ENCODE measurements at places on chromosomes 11 and 22. TPM values are rescaled to one million over a fixed set of nuclear protein-coding genes. Genes with fewer than 3 reads are reported as not detected.

RRP8 gene
- total RNA-seq = 18.1 TPM

GRCh38 chr11:47071791-47072261, 104.9 kb downstream of the ARFGAP2 start:
- H3K27ac ChIP-seq = no peak overlapping the region
- no peak for DNase-seq
- H3K4me3 ChIP-seq = no peak overlapping the region
- H3K27me3 ChIP-seq = no peaks in the 10 kb centered on the region

DNA sequence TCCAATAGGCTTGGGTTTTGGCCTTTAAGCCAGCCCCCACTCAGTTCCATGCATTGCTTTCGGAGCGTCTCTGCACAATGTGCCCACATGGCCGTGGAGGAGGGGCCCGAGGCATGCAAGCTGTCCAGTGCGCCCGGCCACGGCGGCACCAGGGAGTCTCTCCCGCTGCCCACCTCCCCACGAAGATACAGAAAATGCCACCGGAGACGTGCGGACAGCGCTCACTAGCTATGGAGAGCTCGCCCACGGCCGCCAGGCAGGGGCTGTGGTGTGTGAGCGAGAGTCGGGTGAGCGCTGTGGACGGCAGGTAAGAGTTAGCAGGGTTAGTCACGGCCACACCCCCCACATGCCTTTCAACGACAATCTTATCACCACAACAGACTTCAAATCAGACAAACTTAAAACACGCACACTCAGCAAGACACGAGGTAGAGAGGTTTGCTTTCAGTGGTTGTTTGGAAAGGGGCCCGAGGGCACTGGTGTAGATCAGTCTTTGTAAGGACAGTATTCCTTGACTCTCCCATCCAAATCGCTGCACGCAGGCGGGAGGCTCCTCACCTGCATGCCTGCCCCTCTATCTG, 18.7 kb upstream of the BID start:
- H3K36me3 ChIP-seq = peaks cover 10% of the 10 kb centered on the region
- peak; percentile 39 for DNase-seq
- H3K4me3 ChIP-seq = no peak overlapping the region
- no peaks in the 10 kb centered on the region for H3K4me1 ChIP-seq

DNA sequence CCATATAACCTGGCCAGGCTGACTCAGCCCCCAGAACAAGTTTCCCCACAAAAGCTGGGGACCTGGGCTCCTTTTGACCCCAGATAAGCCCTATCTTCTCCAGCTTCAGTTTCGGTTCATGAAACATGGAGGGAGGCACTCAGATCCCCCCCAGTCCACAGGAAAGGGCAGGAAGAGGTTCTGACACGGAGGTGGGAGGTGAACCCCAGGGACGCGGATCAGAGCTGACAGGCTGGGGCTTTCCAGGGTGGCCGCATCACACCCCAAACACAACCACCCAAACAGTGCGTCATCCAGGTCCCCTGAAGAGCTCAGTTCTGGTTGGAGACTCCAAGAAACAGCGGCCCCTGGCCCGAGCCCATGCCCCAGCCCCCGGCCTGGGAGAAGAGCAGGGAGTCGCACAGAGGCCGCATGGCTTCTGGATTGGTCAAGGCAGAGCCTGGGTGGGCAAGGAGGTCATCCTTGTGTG, 44.3 kb upstream of the A4GALT start:
- DNase-seq = no peak
- no peaks in the 10 kb centered on the region for H3K27me3 ChIP-seq
- H3K4me3 ChIP-seq = no peak overlapping the region

DNA sequence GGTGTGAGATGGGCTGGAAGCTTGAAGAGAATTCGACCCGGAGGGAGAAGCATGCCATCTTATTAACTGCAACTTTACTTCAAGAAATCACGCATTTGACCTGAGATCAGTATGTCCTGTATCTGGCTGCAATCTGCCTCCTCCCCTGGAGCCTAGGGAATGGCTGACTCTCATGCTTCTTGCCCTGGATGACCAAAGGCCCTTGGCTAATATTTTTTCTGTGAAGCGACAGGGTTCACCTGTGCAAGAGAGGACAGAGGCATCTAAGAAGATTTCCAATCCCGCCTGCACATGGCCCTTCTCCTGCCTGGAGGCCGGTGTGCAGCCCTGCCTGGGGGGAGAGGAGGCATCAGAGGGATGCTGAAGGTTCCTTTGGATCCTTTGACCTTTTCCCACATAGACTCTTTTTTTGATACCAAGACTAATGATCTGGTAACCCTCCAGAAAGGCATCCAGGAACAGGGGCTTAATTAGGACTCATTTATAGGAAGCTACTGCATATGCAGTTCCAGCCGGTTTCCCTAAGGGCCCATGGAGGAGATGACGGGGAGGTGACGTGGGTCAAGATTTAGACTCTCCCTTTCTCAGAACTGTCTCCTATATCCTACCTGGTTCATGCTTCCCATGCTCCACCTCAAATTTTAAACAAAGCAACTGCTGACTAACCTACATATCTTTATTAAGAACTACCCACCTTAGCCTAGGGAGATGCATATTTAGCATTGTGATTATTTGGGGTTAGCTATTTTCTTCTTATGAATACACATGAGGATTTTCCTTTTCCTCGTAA, 50.8 kb downstream of the NTM start:
- no peak overlapping the region for H3K27ac ChIP-seq
- no peaks in the 10 kb centered on the region for H3K4me1 ChIP-seq
- no peaks in the 10 kb centered on the region for H3K27me3 ChIP-seq
- no peak overlapping the region for H3K4me3 ChIP-seq
- H3K36me3 ChIP-seq = no peaks in the 10 kb centered on the region

- H3K4me3 ChIP-seq = no peak overlapping the region
- H3K27ac ChIP-seq = no peak overlapping the region
- no peaks in the 10 kb centered on the region for H3K27me3 ChIP-seq
- DNase-seq = peak; percentile 29
- H3K4me1 ChIP-seq = peaks cover 10% of the 10 kb centered on the region
These were observed 4.0 kb downstream of the P4HA3 start for GRCh38 chr11:74307434-74307833.

DNA sequence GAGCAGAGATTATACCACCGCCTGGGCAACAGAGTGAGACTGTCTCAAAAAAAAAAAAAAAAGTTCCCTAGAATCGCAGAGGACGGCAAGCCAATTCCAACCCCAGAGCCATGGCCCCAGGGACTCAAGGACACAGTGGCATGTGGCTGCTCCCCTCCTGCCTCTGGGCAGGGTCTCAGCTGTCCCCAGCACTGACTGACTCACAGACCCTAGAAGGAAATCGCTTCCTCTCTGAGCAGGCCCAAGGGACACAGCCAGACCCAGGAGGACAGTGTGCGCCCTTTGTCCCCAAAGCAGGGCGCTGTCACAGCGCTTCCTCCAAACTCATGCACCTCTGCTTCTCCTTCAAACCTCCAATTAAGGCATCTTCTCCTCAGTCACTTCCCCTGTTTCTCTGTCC, 2.3 kb downstream of the PACSIN3 start:
- no peak for DNase-seq
- H3K36me3 ChIP-seq = peaks cover 11% of the 10 kb centered on the region
- H3K4me3 ChIP-seq = no peak overlapping the region
- no peak overlapping the region for H3K27ac ChIP-seq

All from thyroid gland (tissue), 4 donors.